ENCODE measurements at places on chromosomes 1 and 21. TPM values are rescaled to one million over a fixed set of nuclear protein-coding genes. Genes with fewer than 3 reads are reported as not detected.

GRCh38 chr1:76073481-76073880, 1.1 kb upstream of the ST6GALNAC3 start:
- H3K27ac ChIP-seq = no peak overlapping the region
- H3K4me3 ChIP-seq = no peak overlapping the region
- no peaks in the 10 kb centered on the region for H3K27me3 ChIP-seq
- no peak for DNase-seq
- H3K4me1 ChIP-seq = peaks cover 38% of the 10 kb centered on the region

DNA sequence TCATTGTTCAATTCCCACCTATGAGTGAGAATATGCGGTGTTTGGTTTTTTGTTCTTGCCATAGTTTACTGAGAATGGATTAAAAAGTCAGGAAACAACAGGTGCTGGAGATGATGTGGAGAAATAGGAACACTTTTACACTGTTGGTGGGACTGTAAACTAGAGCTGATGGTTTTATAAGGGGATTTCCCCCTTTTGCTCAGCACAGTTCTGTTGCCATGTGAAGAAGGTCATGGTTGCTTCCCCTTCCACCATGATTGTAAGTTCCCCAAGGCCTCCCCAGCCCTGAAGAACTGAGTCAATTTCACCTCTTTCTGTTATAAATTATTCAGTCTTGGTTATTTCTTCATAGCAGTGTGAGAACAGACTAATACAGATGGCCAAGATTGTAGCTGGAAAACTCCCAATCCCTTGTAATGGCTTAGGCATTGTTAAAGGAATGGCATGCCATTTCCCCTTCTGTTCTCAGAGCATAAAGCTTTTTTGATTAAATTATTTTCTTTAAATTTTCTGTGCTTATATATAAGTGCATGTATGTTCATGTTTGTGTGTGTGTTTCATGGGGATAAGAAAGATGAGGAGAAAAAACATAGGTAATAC, 144.8 kb downstream of the BACH1 start:
- no peaks in the 10 kb centered on the region for H3K36me3 ChIP-seq
- H3K27ac ChIP-seq = no peak overlapping the region
- H3K4me3 ChIP-seq = no peak overlapping the region

DNA sequence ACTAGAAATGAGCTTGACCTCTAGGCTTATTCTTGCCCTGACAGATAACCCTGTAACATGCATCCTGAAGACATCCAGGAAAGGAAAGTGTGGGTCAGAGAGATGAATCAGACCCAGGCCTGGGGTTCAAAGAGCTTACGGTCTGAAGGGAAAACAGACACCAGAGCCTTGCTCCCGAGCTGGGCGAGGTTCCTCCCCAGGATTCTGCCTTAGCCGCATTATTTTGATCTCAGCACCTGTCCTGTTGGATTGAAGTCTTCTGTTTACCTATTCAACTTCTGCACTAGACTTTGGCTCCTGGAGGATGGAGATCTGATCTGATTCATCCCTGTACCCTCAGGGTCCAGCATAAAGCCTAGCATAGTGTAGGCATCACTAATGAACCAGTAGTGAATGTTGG, 1.9 kb downstream of the CYP4B1 start:
- no peak for DNase-seq

DNA sequence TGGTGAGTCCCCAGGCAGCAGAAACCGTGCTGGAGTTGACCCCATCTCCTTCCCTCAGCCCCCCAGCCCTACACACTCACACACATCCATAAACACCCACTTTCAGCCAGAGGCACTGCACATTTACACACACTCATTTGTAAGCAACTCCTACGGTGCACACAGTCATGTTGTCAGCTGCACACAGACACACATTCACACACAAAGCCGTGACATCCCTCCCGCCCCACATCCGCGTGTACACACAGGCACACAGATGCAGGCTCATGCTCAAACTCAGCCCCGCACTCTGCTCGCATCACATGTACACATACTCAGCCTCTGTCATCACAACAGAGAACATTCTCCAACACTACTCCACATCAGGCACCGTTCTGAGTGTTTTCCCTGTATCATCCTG, 47.6 kb downstream of the LACTBL1 start:
- no peaks in the 10 kb centered on the region for H3K36me3 ChIP-seq
- no peaks in the 10 kb centered on the region for H3K27me3 ChIP-seq

- no peak for DNase-seq
- no peak within 1 kb of the TSS for H3K27ac ChIP-seq
- no peaks in the 10 kb centered on the region for H3K36me3 ChIP-seq
- no peak within 1 kb of the TSS for H3K4me3 ChIP-seq
- H3K4me1 ChIP-seq = peaks cover 3% of the 10 kb centered on the region
Observed at GRCh38 chr1:183417772-183418491, at the start of gene NMNAT2. Gene NMNAT2 (minus strand): TSS chr1:183418380. CDS start chr1:183418267, 113 bp downstream.

- no peak overlapping the region for H3K4me3 ChIP-seq
- peaks cover 29% of the 10 kb centered on the region for H3K36me3 ChIP-seq
- H3K4me1 ChIP-seq = no peaks in the 10 kb centered on the region
- no peak overlapping the region for H3K27ac ChIP-seq
- DNase-seq = no peak
Observed at GRCh38 chr1:42703888-42704464, 21.8 kb downstream of the YBX1 start.

DNA sequence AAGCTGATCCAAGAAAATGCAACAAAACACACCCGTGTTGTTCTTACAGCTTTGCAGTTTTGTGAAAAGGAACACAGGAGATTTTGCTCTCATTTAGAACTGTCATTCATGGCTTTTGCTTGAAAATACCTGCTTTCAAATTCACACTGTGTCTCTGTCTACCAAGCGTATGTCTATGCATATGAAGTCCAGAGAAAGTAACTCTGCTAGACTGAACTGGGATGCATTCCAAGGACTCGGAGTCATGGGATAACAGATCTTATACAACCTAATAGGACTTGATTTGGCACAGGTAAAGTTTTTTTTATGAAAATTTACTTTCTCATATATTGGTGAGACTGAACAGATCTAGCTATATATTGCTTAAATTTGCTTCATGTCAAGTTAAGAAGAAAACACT, 102.4 kb downstream of the PTGER3 start:
- no peaks in the 10 kb centered on the region for H3K4me1 ChIP-seq
- DNase-seq = no peak
- H3K4me3 ChIP-seq = no peak overlapping the region

DNA sequence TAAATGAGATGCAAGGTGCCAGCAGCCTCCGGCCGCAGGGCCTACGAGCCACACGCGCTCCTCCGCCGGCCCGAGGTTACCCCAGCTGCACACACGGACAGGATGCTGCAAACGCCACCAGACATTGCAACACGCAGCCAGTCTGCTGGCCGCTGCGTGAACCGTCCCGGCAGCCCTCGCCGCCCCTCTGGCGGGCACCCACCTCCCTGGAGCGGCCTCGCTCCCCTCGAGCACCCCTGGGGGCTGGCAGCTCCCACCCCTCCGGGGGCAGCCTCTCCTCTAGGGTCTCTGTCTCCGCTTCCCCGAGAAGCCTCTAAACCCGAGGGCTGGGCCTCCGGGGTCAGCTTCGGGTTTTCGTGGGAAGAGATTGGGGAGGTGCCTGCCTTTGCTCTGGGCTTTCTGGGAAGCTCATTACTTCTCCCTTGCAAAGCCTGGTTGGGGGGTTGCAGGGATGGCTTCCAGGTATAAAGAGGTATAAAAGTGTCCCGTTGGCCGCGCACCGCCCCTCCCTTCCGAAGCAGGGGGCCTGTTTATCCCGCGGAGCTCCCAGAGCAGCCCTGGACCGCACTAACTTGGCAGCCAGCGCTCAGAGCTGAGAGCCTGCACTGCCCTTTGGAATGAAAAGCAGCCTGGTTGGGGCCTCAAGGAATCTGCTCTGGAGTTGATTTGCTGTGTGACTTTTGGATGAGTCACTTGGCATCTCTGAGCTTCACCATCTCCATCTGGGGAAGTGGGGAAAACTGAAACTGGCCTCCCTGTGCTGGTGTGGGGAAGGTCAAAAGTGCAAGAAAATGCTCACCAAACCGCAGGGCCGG, 21.8 kb downstream of the DHRS3 start:
- no peaks in the 10 kb centered on the region for H3K27me3 ChIP-seq
- peaks cover 28% of the 10 kb centered on the region for H3K4me1 ChIP-seq
- H3K27ac ChIP-seq = peak overlapping the region; percentile 93
- H3K36me3 ChIP-seq = peaks cover 5% of the 10 kb centered on the region
- DNase-seq = peak; percentile 96

- H3K27ac ChIP-seq = no peak overlapping the region
- H3K4me1 ChIP-seq = peaks cover 13% of the 10 kb centered on the region
- no peak for DNase-seq
- H3K36me3 ChIP-seq = no peaks in the 10 kb centered on the region
- no peaks in the 10 kb centered on the region for H3K27me3 ChIP-seq
- no peak overlapping the region for H3K4me3 ChIP-seq
Observed at GRCh38 chr1:70438529-70438928, 27.5 kb downstream of the CTH start.

DNA sequence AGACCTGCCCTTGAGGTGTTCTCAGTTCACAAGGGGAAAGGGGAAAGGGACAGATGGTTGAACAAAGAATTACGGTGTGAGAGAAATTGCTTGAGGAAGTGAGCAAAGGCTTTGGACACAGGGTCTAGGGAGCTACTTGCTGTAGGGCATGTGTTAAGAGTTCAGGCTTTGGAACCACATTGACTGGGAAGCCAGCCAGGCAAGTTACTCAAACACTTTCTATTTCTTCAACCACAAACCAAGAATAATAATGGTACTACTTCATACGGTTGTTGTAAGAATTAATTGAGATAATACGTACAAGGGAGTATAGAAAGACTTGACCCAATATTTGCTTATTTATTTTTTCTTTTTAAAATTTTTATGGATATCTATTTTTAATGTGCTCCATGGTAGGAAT, 26.6 kb downstream of the AK4 start:
- no peak for DNase-seq
- no peaks in the 10 kb centered on the region for H3K4me1 ChIP-seq
- H3K4me3 ChIP-seq = no peak overlapping the region

GRCh38 chr21:17616831-17617230, 4.1 kb upstream of the BTG3 start:
- peaks cover 5% of the 10 kb centered on the region for H3K27me3 ChIP-seq
- H3K4me1 ChIP-seq = no peaks in the 10 kb centered on the region
- DNase-seq = no peak
- H3K4me3 ChIP-seq = no peak overlapping the region

DNA sequence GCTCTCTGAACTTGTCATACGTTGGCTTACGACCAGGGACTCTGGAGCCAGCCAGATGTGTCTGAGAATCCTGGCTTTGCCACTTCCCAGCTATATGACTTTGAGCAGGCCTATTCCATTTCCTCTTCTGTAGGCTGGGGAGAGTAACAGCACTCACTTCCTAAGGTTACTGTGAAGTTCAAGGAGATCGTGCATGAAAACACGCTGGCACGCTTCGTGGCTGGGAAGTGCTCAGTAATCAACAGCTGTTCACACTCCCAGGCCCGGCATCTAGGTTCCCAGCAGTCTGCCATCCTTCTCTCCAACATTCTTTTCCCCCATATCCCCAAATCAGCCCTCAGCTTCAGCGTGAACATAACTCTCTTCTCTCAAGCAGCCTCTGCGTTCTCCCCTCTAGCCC, 2.0 kb downstream of the ASCL5 start:
- no peaks in the 10 kb centered on the region for H3K4me1 ChIP-seq
- H3K36me3 ChIP-seq = no peaks in the 10 kb centered on the region
- peaks cover 23% of the 10 kb centered on the region for H3K27me3 ChIP-seq
- DNase-seq = peak; percentile 42

DNA sequence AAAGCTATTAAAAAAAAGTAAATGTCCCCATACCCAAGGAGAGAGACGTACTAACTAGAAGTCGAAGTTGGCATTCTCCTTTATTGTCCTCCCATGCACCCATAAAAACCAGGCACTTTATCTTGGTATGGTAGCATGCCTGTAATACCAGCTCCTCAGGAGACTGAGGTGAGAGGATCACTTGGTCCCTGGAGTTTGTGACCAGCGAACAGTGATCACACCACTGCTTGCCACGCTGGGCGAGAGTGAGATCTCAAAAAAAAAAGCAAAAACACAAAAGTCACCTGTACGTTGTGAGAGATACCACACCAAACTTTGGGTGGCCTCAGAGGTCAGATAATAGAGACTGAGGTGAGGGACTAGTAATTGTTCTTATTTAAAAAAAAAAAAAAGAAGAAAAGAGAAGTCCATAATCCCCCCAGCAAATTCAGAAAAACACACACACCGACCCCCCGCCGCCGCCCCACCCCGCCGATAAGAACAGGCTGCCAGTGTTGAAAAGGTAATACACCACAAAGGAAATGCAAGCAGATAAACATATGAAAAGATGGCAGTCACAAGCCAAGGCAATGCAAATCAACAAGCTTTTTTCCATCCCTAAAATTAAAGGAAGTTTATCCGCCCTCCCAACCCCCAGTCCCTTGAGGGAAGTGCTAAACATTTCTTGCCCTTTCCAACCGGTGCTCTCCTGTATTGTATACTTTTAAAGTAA, 3.6 kb downstream of the L1TD1 start:
- DNase-seq = no peak
- peaks cover 9% of the 10 kb centered on the region for H3K27me3 ChIP-seq
- H3K27ac ChIP-seq = no peak overlapping the region
- no peaks in the 10 kb centered on the region for H3K4me1 ChIP-seq
- no peaks in the 10 kb centered on the region for H3K36me3 ChIP-seq

- no peaks in the 10 kb centered on the region for H3K27me3 ChIP-seq
- DNase-seq = no peak
- H3K4me3 ChIP-seq = no peak overlapping the region
- no peak overlapping the region for H3K27ac ChIP-seq
- H3K36me3 ChIP-seq = no peaks in the 10 kb centered on the region
- H3K4me1 ChIP-seq = no peaks in the 10 kb centered on the region
Observed at GRCh38 chr1:219123036-219123435, 50.6 kb upstream of the LYPLAL1 start.

DNA sequence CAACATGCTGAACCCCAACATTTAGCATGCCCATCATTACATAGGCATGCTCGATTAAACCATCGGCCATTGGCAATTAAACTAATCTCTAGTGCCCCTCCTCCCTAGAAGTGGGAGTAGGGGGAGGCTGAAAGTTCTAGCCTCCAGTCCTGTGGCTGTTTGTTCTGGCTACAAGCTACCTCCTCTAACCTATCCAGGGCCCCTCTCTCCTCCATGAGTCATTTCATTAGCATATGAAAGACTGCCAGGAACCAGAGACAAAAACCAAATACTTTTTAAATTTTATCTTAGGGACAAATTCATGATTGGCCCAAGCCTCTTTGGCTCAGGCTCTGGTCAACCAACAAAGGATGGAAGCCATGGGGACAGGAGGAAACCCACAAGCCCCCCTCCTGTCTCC, 231.1 kb downstream of the CACNA1E start:
- no peak overlapping the region for H3K4me3 ChIP-seq
- DNase-seq = no peak
- H3K27me3 ChIP-seq = no peaks in the 10 kb centered on the region

Gene NUF2
- polyA plus RNA-seq = 10.4 TPM

Gene CFHR5
- polyA plus RNA-seq = not detected

Gene CBR3
- 8.5 TPM for polyA plus RNA-seq

Gene CLCA1
- not detected for polyA plus RNA-seq

Gene PLA2G2D
- not detected for polyA plus RNA-seq

Gene VHLL
- not detected for polyA plus RNA-seq

Gene OR14K1
- not detected for polyA plus RNA-seq

Gene LRRC8C
- 33.6 TPM for polyA plus RNA-seq

Gene TEDDM1
- polyA plus RNA-seq = not detected

Gene USF1
- 53.4 TPM for polyA plus RNA-seq

Gene PCAT6
- 2.4 TPM for polyA plus RNA-seq

Gene MMEL1
- polyA plus RNA-seq = 3.4 TPM
